Occipital lobe (tissue), 3 donors: ENCODE measurements at places on chromosomes 5 and 9. TPM values are rescaled to one million over a fixed set of nuclear protein-coding genes. Genes with fewer than 3 reads are reported as not detected.

EIF4E1B gene
- total RNA-seq = not detected

DNA sequence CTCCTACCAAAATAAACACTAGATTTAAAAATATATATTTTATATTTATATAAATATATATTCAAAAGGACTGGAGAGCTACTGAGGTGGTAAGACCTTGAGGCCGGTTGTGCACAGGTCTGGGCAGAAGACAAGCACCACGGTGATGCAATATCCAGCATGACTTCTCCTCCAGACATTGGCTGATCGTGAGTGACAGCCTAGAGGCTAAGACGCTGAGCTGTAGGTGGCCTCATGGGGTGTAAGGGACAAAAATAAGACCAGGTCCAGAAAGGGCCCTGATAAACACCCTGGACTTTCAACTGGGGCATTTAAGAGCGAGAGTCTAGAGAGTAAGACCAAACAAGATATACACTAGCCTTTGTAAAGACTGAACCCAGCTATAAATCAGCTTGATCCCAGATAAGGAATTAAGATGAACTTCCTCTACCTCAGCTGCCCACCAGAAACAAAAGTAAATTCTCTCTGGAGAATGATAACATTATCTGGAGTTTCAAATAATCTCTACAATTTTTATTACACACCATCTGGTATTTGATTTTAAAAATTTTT, 14.2 kb upstream of the C5orf47 start:
- no peak for DNase-seq

DNA sequence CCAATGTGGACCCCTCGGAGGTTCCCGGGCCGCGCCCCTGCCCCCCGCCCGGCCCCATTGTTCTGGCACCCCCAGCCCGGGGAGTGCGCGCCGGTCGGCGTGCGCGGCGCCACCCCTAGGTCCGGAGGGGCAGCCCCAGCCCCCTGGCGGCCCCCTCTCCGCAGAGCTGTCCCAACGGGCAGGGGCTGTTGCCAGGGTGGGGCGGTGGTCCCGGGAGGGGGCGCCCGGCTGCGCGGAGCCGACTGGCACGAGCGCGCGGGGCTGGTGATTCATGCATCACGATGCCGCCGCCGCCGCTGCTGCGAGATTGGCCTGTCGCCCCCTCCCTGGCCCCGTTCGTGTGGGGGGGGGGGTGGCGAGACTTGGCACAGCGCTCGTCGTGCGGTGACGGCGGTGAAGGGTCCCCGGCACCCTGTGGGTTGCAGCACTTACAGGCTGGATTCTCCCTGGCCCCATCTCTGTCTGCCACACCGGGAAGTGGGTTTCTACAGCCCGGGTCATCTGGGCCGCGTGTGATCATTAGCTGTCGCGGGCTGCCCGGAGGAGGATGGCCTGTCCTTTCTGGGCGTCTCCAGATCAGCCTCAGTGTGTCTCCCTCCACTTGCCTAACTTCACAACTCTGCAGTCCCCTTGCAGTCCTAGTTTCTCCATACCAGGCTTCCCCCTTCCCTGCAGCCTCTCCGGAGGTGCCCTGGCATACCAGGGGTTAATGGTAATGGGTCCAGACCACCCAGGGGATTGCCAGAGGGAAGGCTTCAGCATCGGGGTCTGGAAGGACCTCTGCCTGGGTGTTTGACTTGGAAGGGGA, 858 bp downstream of the NCS1 start:
- peak; percentile 42 for DNase-seq

DNA sequence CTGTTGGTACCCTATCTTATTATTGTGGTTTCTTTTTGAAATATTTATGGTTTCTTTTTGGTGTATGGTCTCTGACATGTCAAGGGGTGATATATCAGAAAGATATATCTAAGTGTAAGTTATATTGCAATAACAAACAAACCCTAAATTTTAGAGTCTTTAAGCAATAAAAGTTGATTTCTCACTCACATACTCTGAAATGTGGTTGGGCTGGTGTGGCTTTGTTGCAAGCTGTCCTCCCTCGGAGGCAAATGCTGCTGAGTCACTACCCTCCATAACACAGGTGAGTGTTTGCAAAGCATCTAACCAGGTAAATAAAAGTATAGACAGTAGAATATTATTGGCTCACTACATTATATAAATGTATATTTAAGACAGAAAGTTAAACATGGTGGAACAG, 253.2 kb downstream of the CDH18 start:
- DNase-seq = no peak

- DNase-seq = no peak
Measured at GRCh38 chr5:53240661-53241060, 131.1 kb upstream of the MOCS2 start.

- DNase-seq = no peak
Measured at GRCh38 chr5:150508828-150509227, 897 bp downstream of the NDST1 start.

DNA sequence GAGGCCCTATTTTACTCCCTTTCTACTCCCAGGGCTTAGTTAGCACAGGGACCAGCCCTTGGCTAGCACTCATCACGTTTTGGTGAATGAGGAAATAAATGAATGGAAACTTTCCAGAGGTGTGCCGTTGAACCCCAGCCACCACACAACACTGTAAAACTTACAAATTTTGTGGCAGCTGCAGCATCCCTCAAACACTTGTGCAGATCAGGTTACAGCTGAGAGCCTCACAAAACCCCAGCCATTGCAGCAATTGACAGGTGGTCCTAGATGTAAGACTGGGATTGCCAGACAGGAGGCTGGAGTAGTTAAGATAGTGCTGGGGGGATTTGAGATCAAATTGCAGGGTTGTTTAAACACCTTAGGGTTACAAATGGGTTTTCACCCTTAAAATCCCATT, 482.2 kb upstream of the KIF2A start:
- DNase-seq = no peak

DNA sequence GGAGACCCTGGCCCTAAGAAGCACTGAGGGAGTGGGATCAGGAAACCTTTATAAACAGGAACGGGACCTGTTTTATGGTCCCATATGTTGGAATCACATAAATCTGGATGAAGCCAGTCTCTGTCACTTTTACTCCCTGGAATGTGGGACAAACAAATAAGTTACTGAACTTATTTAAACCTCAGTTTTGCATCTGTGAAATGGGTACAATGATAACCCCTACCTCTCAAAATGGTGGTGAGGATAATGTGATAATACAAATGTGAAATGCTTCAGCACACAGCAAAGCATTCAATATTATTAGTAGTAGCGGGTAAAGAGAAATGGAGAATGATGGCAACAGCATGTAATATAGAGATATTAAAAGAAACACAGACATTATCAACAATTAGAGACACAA, 298.9 kb downstream of the ZSWIM6 start:
- DNase-seq = no peak

- no peak for DNase-seq
Measured at GRCh38 chr5:5615569-5615968, 193.1 kb downstream of the ICE1 start.

GRCh38 chr5:172114875-172115422, 73.1 kb downstream of the STK10 start:
- DNase-seq = no peak

GRCh38 chr5:64979531-64979930, 210.8 kb downstream of the CWC27 start:
- no peak for DNase-seq

PCDHA6 gene
- 24.8 TPM for total RNA-seq

GRCh38 chr9:126886034-126886822, 25.8 kb downstream of the ZBTB34 start:
- no peak for DNase-seq

GABRB2 gene
- total RNA-seq = 98.1 TPM

DNA sequence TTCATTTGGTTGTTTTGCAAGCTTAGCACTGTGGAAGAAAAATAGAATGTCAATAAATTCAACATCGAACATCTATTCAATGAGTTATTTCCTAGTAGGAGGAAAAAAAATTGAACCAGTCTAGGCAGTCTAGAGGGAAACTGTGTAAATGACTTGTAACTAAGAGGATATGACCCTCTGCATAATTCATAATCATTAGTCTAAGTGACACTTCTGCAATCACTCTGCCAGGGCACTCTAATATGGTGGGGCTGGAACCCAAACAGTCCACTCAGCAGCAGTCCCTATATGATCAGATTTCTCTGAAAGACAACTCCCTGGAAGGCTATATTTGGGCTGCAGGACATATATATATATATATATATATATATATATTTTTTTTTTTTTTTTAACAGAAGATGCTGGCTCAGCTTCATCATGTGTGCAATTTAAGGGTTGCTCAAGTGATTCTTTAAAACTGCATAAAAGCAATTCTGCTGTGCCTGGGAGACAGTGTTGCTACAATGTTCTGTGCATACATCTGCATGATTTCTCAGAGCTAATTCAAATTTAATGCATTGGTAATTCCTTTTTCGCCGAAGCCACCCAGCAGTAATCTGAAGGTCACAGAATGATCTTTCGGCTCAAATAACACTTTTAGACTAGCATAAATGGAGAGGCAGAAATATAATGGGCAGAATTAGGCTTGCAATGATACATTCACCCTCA, 482.1 kb upstream of the ZNF608 start:
- no peak for DNase-seq
